ENCODE measurements at places on chromosomes 2 and 18.

- no peak for DNase-seq
- peak overlapping the region; percentile 4 for H3K27ac ChIP-seq
- H3K4me1 ChIP-seq: peaks cover 3% of the 10 kb centered on the region
- no peaks in the 10 kb centered on the region for H3K27me3 ChIP-seq
These were observed 21.7 kb downstream of the ARHGAP28 start for GRCh38 chr18:6751222-6751621.

GRCh38 chr2:30265052-30266015 is 34.0 kb downstream of the LBH start:
- H3K4me1 ChIP-seq: peaks cover 4% of the 10 kb centered on the region
- no peak for DNase-seq
- H3K36me3 ChIP-seq: no peaks in the 10 kb centered on the region
- no peak overlapping the region for H3K4me3 ChIP-seq

DNA sequence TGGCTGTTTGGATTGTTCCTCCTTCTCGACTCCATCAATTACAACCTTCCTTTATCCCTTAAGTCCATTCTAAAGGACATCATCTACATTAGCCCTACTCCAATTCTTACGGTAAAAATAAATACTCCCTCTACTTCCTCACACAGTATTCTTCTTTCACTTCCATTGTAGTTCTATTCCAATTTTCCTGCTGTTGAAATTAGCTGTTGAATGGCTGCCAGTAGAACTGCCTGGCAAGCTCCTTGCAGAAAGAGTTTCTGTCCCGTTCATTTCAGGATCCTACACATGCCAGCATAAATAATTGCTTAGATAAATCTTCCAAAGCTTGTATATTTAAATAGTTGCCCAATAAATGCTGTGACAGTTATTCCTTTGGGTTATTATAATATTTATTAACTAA is 459.3 kb upstream of the TRIB2 start:
- H3K27ac ChIP-seq: no peak overlapping the region
- H3K4me3 ChIP-seq: no peak overlapping the region
- no peak for DNase-seq

DNA sequence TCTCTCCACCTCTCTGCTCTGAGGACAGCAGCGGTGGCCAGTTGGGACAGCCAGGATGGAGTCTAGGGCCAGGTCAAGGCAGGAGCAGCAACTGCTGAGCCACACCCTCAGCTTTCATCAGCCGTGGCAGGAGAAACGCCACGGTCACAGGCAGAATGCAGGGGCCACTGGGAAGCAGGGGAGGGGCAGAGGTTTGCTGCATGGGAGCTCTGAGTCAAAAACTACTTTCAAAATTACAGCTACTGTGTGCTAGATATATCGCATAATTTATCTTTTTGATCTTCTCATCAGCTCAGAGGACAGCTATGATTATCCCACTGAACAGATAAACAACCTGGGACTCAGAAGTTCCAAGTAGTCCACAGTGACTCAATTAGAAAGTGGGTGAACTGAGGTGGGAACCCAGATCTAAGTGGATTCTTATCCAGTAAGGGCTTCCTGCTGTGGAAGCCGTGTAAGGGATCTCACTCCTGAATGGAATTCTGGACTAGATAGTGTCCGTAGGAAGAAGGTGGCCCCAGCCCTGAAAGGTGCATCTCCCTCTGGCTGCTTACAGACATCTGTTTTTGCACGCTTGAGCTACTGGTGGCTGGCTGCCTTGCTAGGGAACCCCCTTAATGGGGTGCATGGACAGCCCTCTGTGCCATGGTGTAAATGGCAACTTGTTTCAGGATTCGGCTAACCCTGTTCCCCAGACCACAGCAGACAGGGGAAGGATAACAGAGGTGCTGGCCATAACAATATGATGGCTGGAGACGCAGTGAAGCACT is 194.6 kb upstream of the SMAD2 start:
- no peaks in the 10 kb centered on the region for H3K36me3 ChIP-seq
- H3K27ac ChIP-seq: no peak overlapping the region
- DNase-seq: no peak
- H3K4me1 ChIP-seq: peaks cover 3% of the 10 kb centered on the region

All from H1 (cell line).